ENCODE measurements at places on chromosomes 3 and 15.

DNA sequence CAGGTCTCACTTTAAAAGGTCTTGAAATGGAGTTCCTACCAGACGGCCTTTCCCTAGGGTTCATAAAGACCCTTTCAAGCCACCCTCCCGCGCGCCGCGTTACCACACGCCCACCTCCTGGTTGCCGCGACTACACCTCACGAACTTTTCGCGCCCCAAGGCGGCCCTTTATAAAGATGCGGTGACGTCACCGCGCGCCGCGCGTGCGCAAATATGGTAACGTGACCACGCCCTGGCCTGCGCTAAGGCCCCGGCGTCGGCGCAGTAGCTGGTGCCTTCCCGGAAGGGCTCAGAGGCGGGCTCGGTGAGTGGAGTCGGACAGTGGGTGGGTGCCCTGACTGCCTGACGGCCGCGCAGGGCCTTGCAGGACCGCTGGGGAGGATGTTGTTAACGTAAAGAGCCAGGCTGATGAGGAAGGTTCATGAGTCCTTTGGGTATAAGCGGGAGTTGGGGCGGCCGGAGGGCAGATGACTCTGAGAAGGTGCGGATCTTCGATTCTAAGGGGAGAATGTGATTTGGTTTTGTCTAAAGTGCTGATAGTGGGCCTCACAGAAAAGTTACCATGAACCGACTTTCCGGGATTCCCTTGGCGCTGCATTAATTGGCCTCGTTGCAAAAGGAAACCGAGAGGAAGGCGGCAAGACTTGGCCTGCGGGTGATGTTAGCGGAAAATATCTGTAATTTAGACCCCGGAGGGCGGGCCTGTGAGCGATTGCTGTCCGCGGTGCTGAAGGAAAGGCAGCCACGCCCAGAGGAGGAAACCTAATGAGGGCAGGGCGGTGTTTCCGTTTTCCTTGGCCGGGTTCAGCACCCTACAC, 54.4 kb downstream of the FEZF2 start:
- DNase-seq: peak; percentile 79

- no peak for DNase-seq
Observed at GRCh38 chr3:153159771-153160397, 2.1 kb upstream of the RAP2B start.

DNA sequence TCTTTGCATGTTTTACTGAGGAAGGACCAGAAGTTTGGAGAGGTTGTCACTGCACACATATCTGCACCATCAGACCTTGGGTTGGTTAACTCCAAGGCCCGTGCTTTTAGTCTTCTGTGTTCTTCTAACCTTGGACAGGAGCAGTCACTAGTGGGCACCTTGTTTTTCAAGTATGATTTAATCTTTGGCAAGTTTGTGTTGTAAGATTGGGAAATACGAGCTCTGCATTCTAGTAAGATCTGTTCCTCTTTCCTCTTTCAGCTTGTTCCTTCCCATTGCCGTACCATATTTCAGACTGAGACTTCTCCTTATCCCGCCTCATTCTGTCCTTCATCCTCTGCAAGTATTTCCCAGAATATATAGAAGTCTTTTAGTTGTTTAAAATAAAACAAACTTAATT, 5.1 kb downstream of the TMOD2 start:
- no peak for DNase-seq

- DNase-seq: no peak
Observed at GRCh38 chr3:196192036-196192523, 19.1 kb downstream of the ZDHHC19 start.

GRCh38 chr3:190883973-190884832, 21.7 kb upstream of the GMNC start:
- DNase-seq: peak; percentile 53

- no peak for DNase-seq
Observed at GRCh38 chr15:61916104-61916503, 144.1 kb downstream of the VPS13C start.

GRCh38 chr15:99399061-99399460, 147.8 kb downstream of the LRRC28 start:
- no peak for DNase-seq

DNA sequence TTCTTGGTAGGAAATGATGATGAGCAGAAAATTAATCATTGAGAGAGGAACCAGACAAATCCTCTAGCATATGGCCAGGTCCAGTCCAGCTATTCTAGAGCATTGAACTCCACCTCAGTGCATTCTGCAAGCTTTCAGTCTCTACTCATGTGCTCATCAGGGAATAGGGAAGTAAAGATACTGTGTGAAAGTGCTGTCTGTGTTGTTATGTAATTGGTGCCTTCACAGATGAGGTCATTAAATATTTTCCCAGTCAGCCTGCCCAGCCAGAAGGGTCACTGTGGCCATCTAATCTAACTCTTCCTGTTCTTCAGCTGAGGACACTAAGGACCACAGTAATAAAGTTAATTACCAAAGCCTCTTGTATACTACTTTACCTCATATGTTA, 28.2 kb downstream of the C3orf62 start:
- no peak for DNase-seq

- peak; percentile 48 for DNase-seq
Observed at GRCh38 chr3:38327335-38328009, 19.1 kb upstream of the XYLB start.

- DNase-seq: no peak
Observed at GRCh38 chr15:74127954-74128784, 2.2 kb upstream of the ISLR2 start.

DNA sequence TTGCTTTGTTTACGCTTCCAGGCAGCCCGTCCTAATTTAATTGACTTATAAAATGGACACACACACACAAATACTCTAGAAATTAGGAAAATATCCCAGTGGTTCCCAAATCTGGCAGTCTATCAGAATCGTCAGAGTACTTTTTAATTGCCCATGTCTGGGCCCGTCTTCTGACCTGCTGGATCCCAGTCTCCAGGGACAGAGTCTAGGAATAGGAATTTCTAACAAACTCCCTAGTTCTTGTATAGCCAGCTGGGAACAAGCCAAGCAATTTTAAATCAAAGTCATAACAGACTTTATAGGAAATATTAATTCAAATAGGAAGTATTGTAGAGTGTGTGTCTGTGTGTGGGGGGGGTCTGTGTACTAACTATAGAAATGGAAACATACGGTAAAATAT, 33.4 kb downstream of the LDHAL6B start:
- no peak for DNase-seq

DNA sequence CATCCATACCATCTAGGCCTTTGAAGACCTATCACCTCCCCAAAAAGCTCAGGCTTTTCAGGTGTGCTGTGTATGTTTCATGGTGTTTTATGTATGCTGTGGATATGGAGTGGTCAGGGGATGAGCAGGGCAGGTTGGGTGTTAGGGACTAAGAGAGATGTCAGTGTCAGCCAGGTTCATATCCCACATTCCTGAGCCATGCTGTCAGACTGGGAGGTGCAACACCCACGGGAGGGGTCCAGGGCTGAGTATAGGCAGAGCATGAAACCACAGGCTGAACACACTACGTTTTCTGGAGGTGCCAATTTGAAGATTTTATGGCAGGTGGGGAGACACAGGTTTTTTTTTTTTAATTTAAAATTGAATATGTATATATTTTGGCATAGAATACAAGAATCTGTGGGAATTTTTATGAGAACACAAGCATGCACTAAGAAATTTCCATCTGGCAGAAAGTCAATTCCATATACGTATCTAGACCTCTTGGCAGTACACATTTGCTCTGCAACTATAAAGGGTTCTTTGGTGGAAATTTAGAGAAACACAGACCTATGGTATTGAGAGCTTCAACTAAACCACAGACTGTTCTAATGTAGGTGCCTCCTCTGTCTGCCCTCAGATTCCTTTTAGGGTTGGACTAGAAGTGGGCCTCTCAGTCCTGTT, 101.9 kb upstream of the RNU6-1 start:
- DNase-seq: no peak

DNA sequence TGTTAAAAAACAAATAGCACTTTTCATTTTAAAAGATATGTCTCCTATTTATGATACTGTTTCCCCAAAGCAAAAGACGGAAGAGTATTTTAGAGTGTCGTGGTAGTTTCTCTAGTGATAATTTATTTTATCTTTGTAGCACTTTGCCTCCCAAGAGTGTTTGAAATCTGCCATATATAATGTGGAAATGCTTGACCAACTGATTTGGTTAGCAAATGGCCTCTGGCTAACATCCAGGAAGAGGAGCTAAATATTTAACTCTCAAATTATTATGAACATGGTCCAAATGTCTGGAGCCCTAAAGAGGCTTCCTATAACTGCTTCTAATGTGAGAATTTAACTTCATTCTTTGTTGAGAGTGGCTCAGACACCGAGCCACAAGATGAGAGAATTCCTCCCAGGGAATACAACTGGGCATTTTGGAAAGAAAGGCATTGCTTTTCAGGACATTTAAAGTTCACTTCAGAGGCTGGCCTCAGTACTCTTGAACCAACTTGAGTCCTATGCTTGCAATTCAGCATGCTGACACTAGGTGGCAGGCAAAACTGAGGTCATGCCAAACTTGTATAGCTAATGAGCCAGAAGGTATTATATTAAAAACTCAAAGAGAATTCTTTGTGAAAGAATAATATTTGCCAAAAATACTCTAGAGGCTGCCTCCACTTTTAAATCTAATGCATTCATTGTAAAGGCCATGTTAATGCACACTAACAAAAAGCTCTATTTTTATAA, 104.5 kb downstream of the RARB start:
- peak; percentile 7 for DNase-seq

GRCh38 chr3:152232679-152233078, 36.0 kb upstream of the MBNL1 start:
- DNase-seq: no peak

- no peak for DNase-seq
Observed at GRCh38 chr3:19077388-19077787, 70.9 kb upstream of the KCNH8 start.

DNA sequence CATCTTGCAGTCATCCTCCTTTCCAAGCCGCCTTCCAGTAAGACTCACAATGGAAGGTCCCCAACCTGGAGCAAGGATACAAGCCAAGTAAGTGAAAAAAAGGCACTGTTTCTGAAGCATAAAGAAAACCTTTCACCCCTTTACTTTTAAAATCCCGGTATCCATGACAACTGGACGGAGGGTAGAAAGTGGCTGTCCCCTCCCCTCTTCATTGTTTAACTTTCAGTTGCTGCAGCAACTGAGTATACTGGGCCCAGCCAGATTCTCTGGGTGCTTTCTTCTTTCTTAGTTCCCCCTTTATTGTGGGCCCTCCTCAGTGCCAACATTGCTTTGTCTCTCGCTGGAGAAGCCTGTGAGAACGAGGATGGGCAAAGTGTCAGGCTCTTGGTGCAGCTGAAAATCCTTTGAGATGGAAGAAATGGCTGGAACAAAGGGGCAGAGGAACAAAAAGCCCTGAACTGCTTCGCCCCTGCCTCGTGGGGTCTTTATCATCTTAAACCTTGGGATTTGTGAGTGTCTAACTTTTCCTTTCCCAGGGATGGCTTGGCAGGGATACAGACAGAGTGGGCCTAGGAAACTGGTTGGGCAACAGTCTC, 224.0 kb upstream of the RGMA start:
- DNase-seq: no peak

DNA sequence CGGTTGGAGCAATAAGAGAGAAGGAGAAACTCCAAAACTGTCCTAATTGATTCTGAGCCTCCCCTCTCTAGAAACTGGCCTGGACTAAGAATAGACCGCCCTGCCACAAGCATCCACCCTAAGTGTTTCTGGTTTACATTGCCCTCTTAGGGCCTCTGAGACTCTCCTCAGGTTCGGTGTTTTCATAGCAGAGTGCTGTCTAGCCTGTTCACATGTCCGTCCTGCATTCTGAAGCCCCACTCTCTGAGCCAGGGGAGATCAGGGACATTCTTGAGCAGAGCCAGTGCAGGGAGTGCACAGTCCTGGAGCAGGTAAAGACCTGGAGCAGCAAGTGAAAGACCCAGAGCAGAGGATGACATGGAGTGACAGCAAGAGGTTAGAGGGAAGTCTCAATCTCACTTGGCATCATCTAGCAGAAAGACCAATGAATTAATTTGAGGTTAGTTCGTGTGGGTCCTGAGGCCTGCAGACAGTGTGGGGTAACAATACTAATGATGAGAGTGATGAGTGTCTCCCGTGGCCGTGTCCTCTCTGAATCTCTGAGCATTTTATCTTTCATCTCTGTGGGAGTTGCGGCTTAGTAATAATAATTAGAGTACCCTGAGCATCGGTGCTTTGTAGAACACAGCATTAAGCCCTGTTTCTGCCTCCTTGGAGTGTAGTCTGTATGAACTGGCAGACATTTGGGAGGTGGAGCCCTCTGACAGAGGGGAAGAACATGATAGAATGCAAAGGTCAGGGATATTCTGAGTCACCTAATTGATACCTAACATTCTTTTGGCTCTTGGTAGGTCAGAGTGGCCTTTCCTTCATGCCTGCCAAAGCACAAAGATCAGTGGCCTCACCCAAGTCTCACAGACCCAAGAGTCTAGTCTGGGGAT, 24.6 kb downstream of the MAPKBP1 start:
- DNase-seq: no peak

DNA sequence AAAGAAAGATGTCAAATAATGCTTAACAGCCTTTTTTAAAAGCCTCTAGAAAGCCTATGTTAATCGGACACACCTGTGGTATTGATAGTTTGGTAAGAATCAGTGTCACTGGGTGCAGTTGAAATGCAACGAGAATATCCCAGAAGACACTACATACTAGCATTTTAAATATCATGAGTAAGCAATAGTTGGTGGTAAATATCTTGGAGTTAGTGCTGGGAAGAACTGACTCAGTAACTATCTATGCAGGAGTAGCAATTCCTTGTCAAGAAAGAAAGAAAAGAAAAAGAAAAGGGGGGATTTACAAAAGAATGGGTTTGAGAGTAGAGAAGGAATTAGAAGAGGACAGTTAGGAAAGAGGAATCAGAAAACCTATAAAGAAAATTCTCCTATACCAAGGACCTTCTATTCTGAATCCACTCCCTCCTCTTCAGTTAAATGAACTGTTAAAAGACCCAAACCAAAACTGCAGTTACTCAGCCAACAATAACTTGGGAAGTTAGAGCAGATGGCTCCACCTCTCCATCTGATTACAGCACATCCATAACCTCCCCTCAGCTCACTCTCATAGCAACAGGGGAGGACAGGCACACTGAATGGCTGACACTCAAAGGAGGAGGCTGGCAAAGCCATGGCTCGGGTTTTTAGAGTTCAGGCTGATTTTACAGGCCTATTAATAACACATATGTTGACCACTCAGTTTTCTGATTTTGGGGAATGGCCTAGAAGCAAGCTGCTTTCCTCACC, 207.6 kb upstream of the MDFIC2 start:
- DNase-seq: no peak

GRCh38 chr3:52145736-52146110, 8.5 kb downstream of the POC1A start:
- no peak for DNase-seq

- no peak for DNase-seq
Observed at GRCh38 chr15:63876085-63876662, 42.4 kb upstream of the HERC1 start.

GRCh38 chr3:139218046-139218445, 125.8 kb upstream of the MRPS22 start:
- no peak for DNase-seq

DNA sequence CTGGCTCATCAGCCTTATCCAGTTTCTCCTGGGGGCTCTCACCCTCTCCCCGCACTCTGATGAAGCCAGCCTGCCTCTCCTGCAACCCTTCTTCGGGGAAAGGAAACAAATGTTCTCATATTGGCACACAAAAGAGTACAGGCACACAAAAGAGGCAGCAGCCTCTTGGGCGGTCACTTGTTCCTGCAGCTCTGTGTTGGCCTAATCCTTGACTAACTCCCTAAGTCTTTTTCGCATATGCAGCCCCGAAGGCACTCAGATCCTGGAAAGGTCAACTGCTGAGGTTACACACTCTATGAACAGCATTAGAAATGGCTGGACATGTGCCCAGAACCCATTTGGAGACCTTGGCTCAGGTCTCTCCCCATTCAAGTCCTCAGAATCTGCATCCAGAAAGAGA, 7.4 kb upstream of the CAMP start:
- DNase-seq: no peak

GRCh38 chr15:67836955-67837354, 2.9 kb downstream of the RNU6-1 start:
- no peak for DNase-seq
